ENCODE measurements at places on chromosomes 6 and 20.

DNA sequence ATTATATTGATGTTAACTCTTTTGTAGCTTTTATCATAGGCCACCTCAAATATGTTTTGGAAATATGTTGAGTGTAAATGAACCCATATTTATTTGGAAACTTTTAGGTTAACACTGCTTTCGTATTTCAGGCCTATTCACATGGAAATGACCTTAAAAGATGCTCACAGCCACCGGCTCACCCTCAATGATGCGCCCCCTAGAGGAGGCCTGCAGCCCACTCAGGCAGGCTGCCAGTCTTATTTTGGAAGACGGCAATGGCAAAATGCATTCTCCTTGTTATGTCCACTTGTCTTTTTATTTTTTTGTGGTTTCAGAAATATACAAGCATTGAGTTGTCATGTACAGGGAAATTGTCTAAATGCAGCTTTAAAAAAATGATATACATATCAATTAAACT lies 869.7 kb downstream of the PHF3 start:
- no peak for DNase-seq

DNA sequence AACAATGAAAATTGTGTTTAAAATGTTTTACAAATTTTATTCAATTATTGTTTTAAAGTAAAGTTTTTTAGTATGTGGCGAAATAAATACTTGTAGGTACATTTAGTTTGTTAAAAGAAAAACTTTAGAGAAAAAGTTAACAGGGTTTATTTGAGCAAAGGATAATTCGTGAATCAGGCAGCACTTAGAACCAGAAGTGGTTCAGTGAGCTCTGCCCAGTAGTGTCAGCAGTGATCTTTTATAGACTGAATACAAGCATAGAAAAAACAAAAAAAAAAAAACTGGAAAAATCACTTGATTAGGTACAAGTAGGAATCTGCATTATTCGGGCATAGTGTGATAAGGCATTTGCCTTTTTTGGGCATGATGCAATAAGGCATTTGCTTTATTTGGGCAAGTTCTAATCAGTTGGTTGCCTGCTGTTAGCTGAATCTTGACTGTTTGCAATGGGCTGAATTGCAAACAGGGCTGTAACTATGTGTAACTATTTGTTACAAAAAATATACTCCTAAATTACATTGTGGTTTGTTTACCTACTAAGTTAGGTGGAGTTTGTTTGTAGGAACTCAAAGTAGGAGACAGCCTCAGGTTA lies 122.9 kb upstream of the MMS22L start:
- no peak for DNase-seq

GRCh38 chr20:51494241-51495110 lies 48.0 kb downstream of the NFATC2 start:
- no peak for DNase-seq

DNA sequence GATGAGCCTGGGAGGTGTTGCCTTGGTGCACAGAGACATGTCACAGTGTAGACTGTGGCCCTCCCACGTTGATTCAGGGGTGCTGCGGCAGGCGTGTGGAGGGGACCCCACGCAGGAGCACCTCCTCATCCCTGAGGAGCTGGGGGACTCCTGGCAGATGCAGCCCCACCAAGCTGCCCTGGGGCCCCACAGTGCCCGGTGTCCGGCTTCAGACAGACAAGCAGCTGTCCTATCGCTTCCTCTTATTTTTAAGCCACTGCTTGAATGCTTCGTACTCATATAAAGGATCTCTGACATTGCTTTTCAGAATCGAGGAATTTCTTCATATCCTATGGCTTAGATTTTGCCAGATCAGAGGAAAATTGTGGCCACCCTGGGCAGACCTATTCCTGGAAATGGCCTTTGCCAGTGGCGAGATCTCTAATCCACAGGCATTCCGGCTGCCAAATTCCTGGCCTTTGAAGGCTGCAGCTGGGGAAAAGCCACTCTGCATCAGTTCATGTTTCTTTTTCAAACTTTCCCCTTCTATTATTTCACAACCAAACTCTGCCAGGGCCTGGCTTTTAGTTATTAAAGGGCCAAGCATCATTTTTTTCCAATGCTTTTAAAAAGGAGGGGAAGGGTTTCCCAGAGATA lies 337.0 kb downstream of the THBS2 start:
- DNase-seq = peak; percentile 70

DNA sequence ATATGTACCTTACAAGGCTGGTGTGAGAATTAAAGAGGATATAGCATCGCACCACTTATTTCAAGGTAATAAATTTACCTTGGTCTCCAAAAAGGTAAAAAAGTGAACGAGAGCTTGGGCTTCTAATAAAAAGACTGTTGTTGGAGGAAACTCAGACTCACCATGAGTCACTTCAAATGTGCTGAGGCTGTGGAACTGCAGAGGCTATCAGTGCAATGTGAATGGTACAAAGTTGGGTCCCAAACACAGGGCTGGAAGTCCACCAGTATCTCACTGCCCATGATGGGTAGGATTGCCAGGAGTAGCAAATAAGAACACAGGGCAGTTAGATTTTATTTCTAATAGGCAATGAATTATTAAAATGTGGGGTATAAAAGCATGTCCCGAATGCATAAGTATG lies 200.6 kb downstream of the MAFB start:
- no peak for DNase-seq

- peak; percentile 10 for DNase-seq
Observed at GRCh38 chr6:135909737-135910387, 58.4 kb downstream of the PDE7B start.

GRCh38 chr6:89353118-89353556 lies 615 bp upstream of the UBE2J1 start:
- no peak for DNase-seq

GRCh38 chr20:6735942-6736845 lies 31.3 kb upstream of the BMP2 start:
- no peak for DNase-seq

DNA sequence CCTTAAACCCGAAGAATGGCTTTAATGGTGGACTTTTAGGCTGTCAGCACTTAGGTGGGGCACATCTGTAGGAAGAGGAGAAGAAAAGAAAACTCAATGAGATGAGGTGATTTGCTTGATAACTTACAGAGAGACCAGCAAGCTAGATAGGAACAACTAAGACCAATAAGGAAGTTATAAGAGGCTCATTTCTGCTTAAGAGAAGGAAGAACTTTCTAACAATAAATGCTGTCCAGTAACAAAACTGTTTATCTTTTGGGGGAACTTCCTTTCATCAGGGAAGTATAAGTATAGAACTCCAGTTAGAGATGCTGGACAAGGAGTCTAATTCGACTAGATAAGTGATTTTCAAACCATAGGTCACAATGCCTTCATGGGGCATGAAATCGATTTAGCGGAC lies 107.2 kb upstream of the SIRPA start:
- DNase-seq = no peak

DNA sequence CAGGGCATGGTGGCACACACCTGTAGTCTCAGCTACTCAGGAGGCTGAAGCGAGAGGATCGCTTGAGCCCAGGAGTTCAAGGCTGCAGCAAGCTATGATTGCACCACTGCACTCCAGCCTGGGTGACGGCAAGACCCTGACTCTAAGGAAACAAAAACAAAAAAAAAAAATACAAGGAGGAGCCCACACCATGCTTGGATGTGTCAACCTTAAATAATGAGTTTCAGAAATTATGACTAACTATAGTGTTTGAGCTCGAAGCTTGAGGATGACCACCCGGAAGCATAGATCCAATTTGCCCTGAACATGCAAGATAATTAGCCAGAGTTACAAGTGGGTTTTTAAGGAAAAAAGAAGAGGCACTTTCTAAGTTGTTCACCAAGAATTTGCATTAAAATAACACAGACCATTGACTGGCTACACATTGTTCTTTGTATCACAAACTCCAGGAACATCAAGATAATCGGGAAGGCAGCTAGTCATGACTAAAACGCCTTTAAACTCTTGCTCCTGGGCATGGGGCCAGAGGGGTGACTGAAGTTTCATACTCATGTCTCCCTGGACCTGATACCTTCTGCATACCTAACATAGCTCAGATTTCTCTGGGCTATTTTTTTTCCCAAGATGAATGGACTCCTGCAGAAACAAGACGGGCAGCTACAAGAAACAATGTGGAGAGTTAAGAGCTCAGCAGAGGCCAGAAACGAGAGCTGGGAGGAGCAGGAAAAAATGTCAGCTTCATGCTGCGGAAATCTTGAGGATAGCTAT lies 289.6 kb downstream of the PREX1 start:
- peak; percentile 31 for DNase-seq

DNA sequence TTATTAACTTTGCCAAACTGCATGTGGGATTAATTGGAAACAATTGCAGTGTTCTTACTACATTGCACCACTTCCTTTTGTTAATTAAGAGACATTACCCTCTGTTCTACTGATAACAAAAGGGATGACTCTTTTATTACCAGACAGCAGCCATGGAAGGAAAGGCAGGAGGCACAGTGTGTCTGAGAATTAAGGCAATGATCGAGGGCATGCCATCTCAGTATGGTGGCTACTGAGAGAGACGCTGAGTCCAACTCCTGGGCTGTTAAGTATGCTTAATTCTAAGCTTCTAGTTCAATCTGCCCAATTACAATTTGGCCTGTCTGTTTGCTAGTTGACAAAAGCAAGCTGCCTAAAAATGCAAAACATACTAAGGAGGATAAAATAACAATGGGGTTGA lies 227.4 kb downstream of the PHACTR1 start:
- no peak for DNase-seq

GRCh38 chr6:91886183-91886795 lies 1299.4 kb upstream of the MAP3K7 start:
- DNase-seq = no peak

DNA sequence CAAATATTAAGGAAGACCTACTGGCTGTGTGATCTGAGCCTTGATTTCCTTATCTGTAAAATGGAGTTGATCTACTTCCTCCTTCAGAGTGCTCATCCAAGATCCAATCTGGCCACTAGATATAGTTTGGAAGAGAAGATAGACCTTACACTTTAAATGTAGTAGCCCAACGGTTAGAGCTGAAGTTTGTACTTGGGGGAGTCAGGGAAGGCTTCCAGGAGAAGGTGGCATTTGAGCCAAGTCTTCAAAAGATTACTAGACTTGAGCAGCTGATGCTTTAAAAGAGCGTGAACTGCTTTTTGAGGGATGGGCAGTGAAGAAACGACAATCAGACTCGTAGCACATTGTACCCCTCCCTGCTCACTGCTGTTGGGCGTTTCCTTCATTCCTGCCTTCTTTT lies 3.6 kb downstream of the LBP start:
- no peak for DNase-seq

DNA sequence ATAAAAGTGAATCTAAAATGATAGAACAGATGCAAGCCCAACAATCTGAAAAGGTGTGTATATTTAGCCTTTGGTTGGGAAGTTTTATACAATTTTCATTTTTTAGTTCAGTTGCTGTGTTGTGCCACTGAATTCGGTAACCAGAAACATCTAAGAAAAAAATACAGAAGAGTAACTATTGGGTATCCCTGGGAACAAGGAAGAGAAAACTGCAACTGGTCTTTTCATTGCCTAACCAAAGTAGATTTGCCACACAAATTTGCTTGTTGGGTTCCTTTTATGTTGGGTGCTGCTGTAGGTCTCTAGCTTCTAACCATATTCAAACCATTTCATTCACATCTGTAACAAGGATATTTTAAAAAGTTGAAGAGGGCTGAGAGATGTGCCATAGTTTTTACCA lies 2.8 kb upstream of the TMEM30A start:
- no peak for DNase-seq

Data from GM03348 (cell line).